ENCODE measurements at places on chromosomes 6 and 20. TPM values are rescaled to one million over a fixed set of nuclear protein-coding genes. Genes with fewer than 3 reads are reported as not detected.

MMP24 gene
- 9.1 TPM for total RNA-seq

DNA sequence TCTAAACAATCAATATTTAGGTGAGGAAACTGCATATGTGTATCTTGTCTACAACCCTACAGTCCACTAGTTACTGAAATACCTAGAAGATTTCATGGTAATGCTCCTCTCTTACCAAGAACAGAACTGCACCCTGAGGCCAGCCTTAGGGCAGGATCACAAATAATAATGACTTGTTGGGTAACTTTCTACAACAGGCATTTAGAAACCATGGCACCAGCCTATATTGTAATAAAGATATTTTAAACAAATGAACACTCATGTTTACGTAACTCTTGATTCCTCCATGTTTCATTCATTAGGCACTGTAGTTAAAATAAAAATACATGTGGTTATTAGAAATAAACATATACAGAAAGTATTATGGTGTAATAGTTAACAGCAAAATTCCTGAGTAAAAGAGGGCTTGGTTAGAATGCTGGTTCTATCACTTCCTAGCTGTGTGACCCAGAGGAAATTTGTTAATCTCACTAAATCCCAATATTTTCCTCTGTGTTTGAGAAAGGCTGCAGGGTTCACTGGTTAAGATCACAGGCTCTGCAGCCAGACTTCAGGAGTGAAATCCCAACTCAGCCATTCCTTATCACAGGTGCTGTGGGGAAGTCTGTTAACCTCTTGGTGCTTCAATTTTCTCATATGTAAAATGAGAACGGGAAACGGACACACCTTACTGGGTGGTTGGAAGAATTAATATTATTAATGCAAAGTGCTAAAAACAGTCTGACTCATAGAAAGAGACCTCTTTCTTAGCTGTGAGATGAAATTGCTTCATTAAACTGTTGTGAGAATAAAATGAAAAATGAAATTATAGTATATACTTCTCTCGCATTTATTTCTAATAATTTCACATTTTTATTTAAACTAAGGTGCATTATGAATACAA is 8.5 kb downstream of the HMGN3 start:
- no peak for DNase-seq

AFG1L gene
- total RNA-seq = 5.7 TPM

GRCh38 chr20:58309591-58310290 is at the start of gene RAB22A:
Gene RAB22A (plus strand): TSS chr20:58309715. CDS start chr20:58309977, 262 bp downstream.
- peak; percentile 87 for DNase-seq

FAM209A gene
- total RNA-seq = 0.36 TPM

DNA sequence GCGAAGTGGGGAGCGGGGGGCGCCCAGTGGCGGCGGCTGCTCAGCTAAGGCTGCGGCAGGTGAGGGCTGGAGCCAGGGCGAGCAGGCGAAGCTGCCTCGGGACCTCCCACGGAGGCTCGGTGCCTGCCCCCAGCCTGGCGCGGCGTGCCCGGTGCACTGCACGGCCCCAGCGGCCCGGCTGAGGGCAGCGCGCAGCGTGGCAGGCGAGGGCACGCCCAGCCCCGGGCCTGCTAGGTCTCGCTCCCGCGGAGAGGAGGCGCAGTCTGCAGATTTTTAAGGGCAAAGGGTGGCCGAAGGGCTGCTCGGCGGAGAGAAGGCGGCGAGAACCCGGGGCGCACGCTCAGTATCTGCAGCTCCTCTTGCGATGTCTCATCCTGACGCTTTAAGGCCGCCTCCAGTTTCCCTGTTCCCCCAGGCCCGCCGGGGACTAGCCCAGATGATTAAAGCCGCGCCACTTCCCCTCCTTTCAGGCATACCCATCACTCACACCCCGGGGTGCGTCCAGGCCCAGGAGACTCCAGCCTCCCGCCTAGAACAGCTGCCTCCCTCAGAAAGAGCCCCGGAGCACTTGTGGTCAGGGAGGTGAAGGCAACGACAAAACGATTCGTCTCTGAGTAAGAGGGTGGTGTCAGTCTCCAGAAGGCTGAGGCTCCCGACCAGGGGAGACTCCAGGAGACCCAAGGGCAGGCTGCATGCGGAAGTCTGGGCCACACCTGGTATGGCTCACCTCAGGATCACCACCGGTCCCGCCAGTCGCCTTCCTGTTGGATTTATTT is at the start of gene FERMT1:
FERMT1 (minus strand) TSS at position 158 of the 776 bp plus-strand sequence. CDS start 3,476 bp downstream, outside the sequence.
- peak; percentile 51 for DNase-seq

DNA sequence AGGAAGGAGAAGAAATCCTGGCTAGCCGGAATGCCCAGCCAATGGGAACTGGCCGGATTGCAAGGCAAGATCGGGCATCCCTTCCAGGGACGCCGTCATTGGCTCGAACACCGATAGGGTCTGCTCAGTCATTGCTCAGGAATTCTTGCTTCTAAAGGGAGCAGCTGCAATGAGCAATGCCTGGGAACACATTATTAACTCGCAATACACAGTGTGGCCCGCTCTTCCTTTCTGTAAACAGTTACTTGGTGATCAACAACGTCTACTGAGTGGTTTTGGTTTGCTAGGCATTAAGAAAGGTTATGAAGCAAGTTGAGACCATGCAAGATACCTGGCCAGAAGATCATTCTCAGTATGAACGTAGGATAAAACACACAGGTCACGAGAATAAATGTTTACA is 165.4 kb upstream of the CITED2 start:
- no peak for DNase-seq

DNA sequence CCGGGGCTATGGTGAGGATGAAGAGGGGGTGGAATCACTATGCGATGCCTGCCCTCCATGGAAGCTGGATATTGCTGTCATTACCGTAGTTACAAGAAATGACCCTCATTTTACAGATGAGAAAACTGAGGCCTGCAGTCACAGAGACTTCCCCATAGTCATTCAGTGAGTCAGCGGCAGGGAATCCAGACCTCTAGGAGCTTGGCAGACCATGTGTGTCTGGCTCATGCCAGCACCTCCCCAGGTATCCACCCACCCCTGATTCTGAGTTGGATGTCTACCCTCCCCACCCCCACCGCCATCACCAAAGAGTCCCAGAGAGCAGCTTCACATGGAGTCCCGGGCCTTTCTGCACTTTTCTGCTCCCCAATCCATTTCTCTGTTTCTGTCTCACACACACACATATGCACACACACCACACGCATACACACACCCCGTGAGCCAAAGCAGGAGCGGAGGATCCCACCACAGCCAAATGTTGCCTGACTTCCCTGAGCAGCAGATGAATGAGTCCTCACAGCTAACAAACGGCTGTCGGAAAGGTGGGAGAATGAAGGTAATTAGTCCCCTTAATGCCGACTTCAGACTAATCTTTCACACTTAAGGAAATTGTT is 24.8 kb downstream of the CDH22 start:
- no peak for DNase-seq

DNA sequence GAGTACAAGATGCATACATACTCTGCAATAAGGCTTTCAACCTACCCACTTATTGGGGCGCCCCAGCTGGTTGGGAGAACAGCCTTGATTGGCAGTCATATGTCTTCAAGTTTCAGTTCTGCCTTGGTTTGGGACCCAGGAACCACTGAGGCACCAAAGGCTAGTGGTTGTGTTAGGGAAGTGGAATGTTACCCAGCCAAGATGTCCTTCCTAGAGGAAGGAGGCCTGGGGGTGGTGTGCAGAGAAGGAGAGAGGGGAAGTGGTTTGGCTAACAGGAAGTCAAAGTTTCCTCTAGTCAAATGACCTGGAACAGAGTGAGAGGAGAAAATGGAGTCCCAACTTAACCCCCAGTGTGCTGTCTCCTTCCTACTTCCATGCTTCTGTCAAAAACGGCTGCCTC is 59.4 kb downstream of the CD164 start:
- DNase-seq = no peak

C6orf132 gene
- 0.87 TPM for total RNA-seq

- DNase-seq = no peak
These were observed 20.6 kb upstream of the NKX2-2 start for GRCh38 chr20:21534453-21534852.

GRCh38 chr6:11960909-11961779 is 51.0 kb upstream of the HIVEP1 start:
- DNase-seq = no peak

PHACTR1 gene
- total RNA-seq = 39.9 TPM

SLC22A2 gene
- total RNA-seq = not detected

- no peak for DNase-seq
These were observed 86.0 kb downstream of the CLIC5 start for GRCh38 chr6:45929421-45930361.

DNA sequence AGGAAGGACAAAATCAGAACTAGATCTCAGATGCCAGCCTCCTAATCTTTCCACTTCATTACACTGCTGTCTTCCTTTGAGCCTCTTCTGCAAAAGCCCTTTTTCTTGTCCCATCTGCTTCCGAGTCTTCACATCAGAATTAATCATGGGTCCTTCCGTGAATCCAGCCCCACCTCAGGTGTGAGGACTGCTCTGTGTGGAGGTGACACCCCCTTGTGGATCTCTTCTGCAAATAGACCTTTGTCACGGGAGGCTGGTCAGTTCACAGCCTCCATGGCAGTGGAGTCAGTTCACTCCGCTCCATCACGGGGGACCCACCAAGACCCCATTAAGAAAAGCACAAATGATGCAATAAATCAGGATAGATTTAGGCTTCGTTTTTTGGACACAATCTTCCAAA is 171.1 kb downstream of the ADAT2 start:
- peak; percentile 30 for DNase-seq

DNA sequence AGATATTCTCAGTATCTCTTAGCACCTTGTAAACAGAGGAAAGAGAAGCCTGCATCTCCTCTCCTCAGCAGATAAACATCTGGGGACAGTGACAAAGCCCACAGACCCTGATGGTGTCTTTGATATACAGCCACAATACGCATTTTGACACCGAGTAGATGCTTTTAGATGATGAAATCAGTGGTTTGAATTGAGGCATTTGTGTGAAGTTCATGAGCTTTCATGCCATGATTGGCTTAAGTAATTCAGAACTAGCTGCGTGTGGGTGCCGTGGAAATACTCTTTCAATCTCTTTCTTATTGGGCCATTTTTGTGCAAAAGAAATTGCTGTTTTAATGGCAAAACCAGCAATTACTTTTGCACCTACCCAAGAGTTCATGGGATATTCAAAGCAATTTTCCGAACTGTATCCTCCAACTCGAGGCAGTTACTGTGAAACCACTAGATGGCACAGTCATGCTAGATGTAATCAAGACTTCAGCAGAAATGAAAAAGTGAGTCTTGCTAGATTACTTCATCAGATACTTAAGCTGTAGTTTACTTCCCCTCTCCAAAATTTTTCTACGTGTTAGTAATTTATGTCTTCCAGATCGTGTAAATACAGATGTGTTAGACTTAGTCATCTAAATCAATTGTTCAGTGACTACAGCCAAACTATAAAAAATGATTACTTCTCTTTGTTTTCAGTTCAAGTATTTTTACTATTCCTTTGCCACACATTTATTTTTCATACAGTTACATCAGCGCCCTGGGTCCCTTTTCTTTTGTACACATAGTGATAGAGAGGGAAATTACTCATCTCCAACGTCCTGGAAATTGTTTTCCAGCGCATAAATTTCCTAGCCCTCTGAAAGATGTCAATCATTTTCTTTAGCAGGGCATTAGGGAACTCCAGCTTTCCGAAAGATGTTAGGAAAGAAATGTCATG is 49.4 kb downstream of the IYD start:
- peak; percentile 23 for DNase-seq

DNA sequence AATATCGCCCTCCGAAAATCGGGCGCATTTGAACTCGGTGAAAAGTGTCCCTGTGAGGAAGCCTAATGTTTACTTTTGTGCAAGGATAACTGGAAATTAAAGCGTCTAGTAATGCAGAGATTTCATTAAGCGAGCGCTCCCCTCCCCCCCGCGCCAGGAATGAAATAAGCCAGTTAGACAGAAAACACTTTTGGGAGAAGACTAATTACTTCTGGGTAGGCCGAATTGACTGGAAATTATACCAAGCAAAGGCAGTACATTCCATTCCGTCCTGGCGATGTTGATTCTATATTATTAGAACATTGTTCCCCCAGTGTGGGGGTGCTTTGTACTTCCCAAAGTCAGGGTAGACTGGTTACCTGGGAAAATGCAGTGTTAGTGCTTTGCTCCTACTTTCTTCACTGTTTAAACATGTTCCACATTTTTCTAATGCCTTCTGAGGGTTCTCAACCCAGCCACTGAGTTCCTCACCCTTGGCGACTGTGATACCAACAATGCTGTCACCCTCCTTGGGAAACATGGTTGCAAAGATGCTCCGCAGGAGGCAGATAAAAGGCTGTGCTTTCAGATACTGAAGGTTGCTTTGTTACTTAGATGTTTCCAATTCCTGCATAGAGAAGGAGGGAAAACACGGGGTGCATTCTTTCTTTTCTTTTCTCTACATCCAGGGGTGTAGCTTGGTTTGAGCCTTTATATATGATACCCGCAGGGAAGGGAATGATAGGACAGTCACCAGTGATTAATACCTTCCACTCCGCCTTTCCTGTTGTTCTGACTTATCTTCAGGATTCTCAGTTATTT is 2.6 kb downstream of the GJA1 start:
- DNase-seq = no peak

- no peak for DNase-seq
These were observed 4.2 kb downstream of the ZNF337 start for GRCh38 chr20:25692499-25692898.

AVP gene
- total RNA-seq = not detected

DNA sequence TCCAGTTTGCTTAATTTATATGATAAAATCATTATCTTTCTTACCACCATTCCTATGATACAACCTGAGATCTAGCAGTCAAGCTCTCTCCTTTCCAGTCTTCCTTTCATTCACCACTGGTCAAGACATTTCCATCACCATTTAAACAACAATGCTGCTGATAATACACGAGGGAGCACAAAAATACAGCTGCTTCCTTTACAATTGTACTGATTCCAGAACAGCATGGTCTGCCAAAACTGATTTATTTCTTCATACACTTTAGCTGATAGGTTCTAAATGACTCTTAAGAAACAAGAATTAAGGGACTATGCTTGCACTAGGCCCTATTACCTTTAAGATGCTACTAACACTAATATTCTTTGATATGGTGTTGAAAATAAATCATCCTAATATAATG is 65.0 kb downstream of the EPM2A start:
- no peak for DNase-seq
